HEK293T (cell line): ENCODE measurements at places on chromosomes 3 and 15.

DNA sequence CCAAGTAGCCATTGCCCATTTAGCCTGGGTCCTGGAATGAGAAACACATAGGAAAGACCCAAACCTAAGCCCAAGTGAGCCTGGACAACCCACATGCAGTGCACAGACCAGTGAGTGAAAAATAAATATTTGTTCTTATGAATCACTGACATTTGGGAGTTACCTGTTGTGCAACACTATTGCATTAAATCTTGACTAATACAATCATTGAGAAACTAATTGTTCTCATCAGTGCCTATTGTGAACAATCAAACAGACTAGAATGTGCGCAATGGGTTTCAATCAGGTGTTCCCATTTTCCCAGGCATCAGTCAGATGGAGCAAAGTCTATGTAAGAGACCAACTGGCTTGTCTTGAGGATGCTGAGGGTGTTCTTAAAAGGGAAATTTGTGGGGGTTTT lies 54.7 kb upstream of the CNOT10 start:
- no peak for DNase-seq

DNA sequence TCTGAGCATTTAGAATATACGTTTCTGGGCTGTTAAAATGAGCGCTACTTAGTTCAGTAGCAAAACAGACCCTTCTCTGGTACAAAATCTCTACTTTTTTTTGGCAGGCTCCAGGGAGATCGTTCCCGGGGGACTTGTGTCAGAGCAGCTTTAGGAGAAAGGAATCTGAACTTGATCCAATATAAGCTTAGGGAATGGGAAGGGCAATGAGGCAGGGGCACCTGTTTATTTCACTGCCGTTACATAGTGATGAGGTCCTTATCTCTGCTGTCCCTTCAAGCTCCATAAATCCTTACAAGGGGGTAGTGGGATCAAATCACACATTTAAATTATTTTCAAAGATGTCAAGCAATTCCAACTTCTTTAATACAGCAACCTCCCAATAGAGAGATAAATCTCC lies 128.7 kb upstream of the BNIP2 start:
- DNase-seq: no peak

- DNase-seq: no peak
Observed at GRCh38 chr15:86929461-86929860, 849.8 kb downstream of the AGBL1 start.

DNA sequence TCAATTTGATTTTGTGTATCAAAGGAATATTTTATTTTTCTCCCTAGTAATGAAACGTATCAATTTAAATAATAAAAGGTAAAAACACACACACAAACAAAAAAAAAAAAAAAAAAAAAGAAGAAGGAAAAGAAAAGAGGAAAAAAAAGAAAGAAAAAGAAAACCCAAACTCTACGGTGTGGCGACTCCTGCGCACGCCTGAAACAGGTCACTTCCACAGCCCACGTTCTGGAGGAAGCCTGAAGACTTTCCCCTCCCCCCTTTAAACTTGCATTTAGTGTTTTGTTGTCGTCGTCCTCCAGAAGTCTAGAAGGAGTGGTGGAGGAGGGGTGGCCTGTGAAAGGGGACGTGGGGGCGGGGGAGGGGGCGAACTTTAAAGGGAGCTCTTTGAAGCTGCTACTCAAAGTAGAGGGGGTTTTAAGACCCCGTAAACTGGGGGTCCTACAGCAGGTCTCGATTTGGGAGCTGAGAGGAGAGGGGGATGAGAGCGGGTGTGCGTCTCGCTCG lies 2.3 kb upstream of the TLE3 start:
- DNase-seq: no peak

DNA sequence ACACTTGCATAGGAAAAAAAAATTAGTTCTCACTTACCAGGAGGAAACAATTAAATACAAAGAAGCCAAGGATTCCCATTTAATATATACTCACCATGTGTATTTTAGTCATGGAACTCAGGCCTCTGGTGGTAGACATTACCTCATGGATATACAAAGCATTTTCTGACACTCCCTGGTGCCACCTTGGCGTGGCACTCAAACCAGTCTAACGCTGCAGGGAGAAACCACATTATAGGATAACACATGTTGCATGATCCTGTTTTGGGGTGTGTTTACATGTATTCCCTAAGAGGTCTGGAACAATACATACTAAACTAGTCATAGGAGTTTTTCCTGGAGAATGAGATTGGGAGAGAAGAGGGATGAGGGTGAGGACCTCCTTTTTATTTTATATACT lies 5.9 kb upstream of the RTF1 start:
- DNase-seq: no peak

- no peak for DNase-seq
Observed at GRCh38 chr3:38152609-38153008, 12.7 kb upstream of the OXSR1 start.

DNA sequence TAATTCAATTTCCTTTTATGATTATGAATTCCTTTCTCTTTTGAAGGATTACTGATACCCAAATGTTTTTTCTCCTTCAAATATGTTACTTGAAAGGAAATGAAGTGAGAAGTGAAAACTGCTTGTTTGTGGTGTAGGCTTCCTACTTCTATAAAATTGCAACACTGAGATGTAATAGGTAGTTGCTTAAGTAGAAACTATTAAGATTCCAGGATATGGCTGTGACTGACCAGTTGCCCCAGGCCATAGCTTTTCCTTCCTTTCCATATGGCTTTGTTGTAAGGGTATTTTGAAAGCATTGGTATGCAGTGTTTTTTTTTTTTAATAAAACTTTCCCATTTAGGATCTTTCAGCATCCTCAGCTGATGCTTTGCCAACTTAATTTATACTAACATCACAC lies 28.5 kb downstream of the DNAJC13 start:
- no peak for DNase-seq

GRCh38 chr15:80906159-80906766 lies 83.4 kb downstream of the MESD start:
- peak; percentile 46 for DNase-seq

DNA sequence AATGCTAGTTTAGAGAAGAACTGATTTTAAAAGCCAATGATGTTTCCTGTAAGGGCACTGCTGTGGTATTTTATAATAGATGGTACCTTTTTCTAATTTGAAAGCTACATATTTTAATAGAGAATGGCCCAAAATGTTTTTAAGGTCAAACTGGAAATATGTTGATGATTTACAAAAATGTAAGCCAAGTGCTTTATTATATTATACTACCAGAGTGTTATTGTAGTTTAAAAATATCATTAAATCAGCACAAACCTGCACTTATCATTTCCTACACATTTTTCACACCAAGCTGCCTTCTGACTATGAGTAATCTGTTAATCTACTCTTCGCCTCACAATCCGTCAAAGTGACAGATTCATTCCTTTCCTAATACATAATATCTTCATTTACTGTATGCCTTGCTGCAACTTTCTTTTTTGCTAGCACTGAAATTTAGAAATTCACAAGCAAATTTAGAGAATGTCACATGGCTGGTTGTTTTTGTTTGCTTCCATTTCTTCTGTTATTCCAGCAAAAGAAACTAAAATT lies 126.4 kb upstream of the FAM3D start:
- no peak for DNase-seq

DNA sequence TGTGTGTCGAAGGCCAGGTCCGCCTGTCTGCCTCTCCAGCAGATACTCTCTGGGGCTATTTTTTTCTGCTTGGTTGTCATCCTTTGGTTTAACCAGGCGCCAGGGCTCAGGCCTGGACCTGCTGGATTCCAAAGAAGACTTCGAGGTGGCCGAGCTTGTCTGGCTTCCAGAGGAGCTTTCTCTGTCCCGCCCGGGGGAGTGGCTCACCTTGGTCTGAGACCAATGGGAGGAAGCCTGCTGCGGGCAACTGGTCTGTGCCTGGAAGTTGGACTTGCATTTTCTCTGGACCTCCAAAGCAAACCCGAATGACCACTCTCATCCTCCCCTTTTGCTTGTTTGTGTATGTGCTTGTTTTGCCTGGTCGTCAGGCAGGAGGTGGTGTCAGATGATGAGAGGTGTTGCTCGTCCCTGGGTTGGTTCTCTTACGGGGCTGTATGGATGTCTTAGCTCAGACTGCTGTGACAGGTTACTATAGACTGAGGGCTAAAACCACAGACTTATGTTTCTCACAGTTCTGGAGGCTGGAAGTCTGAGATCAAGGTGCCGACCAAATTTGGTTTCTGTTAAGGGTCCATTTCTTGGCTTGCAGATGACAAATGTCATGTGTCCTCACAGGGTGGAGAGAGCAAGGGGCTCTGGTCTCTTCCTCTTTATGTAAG lies 19.3 kb downstream of the IGF1R start:
- no peak for DNase-seq

GRCh38 chr3:27900316-27900715 lies 178.2 kb upstream of the EOMES start:
- DNase-seq: no peak

DNA sequence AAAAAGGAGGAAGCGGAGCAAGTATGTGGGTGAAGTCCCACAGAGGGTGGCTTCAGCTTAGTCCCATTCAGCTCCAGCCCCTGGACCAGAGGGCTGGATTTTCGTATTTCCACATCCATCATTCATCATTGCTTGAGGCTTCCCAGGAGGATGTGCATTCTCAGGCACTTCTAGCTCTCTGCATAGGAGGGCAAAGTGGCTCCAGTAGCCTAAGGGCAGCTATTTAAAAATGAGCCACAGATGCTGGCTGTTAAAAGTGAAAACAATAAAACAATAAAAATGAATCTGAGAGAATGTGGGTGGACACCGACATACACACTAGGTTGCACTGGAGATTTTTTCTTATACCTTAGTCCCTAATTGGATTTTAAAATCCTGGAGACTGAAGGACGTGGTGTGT lies 629.2 kb upstream of the ZNF385D start:
- DNase-seq: no peak

- DNase-seq: no peak
Observed at GRCh38 chr3:30266524-30266923, 339.9 kb upstream of the TGFBR2 start.

DNA sequence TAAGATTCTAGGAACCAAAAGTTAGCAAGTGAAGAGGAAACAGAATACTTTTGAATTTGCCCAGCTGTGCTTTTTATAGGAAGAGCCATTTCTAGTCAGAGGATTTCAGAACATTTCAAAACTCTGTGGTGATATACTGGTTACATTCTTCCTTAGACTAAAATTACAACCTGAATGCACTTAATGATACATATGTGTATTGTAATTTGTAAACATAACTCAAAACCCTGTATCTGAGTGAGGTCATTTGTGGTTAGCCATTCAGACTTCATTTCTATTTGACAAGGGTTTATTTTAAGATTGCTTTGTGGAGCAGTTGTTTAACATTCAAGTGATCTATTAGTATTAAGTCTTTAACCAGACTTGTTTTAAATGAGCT lies 59.4 kb upstream of the TRIM71 start:
- DNase-seq: no peak

DNA sequence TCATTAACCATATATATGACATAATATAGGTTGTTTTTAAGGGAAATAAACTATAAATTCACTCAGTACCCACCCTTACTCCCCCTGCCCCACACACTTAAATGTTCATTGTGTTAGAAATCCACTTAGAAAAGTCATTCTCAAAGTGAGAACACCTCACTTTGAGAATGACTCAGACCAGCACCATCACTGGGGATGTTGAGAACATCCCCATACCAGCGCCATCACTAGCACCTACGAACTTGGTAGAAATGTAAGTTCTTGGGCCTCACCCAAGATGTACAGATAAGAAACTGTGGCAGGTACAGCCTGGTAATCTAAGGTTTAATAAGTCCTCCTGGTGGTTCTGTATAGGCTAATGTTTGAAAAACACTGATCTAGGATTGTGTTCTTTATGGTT lies 362.6 kb downstream of the LPP start:
- DNase-seq: no peak

DNA sequence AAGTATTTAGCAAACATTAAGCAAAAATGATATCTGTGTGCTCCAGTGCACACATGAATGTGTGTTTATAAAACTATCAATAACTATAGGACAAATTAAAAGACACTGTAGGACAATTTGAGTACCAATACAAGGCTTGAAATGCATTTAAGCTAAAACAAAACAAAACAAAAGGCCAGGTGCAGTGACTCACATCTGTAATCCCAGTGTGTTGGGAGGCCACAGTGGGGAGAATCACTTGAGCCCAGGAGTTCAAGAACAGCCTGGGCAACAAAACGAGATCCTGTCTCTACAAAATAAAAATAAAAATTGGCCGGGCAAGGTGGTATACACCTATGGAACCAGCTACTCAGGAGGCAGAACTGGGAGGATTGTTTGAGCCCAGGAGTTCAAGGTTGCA lies 50.7 kb downstream of the CSNK1G1 start:
- no peak for DNase-seq

- DNase-seq: no peak
Observed at GRCh38 chr3:10581251-10581650, 75.9 kb upstream of the ATP2B2 start.

- no peak for DNase-seq
Observed at GRCh38 chr3:115710799-115711198, 87.5 kb downstream of the GAP43 start.

- DNase-seq: peak; percentile 26
Observed at GRCh38 chr3:47163169-47164006, 525 bp downstream of the SETD2 start.

DNA sequence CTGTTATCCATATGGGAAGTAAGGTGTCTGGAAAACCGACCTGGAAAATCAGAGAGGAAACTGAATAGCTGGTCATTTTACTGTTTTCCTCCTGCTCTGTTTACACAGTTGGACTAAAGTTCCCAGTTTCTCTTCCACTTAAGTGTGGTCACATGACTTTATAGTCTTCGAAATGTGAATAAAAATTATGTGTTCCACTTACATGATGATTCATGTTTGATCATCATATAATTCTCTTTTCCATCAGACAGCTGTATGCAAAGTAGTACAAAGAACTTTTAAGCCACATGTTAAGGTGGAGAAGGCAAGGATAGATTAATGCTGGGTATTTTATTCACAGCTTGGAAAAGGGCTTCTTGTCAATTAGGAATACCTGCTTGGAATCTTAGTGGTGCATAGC lies 525.5 kb upstream of the BCHE start:
- DNase-seq: no peak

DNA sequence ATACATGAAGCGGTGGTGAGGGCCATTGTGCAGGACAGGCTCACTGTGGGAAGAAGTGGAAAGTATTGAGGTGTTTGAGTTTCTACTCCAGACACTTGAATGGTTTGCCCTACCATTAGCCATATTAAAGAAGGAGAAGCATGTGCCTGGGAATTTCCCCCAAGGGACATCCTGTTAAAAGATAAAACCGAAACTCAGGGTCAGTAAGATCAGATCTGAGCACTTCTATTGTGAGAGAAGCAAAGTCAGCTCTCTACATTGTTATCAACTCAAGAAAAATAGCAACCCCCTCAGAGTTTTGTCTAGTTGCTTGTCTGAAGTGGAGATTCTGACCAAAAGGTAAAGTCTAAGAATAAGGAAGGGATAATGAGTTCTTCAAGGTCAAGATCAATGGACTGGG lies 269.8 kb downstream of the CHST2 start:
- DNase-seq: no peak

GRCh38 chr3:66259566-66260255 lies 38.9 kb downstream of the SLC25A26 start:
- DNase-seq: no peak

DNA sequence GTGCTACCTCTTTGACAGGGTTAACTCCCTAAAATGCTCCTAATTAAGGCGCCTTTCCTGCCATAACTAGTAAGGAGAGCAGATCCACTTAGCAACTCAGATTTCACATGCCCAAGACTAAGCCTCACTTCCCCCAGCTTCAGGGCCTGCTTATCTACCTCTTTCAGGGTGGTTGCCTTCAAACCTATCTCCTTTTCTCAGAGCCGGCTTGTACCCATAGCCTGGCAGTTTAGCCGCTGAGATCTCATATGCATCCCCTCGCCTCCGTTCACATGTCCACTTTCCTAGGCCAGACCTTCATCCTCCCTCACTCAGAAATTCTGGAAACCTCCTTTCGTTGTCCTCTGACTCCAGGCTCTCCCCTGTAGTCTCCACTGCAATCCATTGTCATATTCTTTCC lies 1.0 kb upstream of the FSTL1 start:
- no peak for DNase-seq
